ENCODE measurements at places on chromosomes 4 and X.

DNA sequence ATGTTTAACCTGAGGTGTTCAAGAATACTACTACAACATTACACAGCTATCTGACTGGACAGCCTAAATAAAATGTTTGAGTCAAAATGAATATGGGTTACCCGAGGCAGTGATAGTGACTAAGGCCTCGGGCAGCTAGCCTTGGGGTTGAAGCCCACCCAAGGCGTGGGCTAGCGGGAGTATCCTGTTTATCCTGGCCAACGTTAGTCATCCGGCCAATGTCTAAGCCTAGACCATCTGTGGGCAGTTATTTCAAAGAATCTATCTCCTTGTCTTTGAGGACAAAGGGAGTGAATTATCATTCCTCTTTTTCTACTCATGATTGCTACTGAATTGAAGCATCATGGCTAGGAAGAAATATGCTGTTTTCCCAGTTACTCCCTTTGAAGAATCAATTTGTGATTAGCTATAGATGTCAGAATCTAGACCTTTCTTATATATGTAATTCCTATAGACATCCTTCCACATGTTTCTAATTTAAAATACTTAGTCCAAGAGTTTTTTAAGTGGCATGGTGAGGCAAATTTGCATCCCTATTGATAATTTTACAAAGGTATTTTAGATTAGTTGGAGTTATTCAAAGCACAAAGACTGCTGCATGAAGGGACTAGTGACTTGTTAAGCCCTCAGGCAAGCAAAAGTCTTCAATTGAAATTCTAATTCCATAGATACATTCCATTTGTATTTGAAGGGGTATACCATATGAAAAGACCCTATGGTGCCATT, 6.0 kb upstream of the PDGFC start:
- DNase-seq: no peak

DNA sequence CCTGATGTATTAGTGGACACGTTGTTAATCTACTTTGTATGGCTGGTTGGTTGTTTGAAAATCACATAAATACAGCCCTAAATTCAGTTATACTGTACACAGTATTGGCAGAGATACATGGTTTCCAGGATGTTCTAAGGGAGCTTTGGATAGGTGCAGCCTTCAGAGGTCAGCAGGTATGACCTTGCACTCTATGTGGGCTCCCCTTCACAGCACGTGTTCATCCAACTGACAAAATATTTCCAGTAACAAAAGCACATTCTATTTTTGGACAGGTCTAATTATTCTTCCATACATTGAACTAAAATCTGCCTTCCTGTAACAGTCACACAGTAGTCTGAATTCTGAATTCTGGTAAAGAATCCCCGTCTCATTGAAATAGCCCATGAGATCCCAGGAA, 92.8 kb upstream of the RAPGEF2 start:
- no peak for DNase-seq

- no peak for DNase-seq
Observed at GRCh38 chr4:185730849-185731608, 81.0 kb downstream of the SORBS2 start.

GRCh38 chrX:30777575-30777974, 111.5 kb downstream of the TAB3 start:
- no peak for DNase-seq

DNA sequence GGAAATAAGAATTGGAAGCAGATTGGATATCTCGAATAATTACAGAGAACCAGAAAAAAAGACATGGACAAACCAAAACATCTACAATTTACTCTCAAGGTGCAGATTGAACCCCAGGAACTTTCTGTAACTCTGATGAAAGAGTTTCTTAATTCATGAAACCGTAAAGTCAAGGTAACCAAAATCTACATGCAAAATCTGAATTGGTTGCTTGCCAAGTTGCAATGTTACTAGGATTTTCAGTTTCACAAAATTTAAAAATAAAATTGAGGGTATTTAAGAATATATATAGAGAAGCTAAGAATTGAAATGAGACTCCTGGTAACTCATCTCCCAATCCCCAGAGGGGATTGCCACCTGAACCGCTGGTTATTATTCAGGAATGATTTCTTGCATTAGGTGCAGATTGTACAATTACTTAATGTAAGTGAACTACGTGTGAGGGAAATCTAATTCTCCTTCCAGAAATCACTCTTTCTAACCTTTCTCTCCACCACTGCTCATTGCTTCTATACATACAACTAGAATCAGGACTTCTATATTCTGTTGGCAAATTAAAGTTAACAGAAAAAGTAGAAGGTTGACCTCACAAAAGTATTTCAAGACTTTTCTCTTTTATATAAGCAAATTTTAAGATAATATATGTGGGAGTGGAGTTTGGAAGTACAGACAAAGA, 221.5 kb upstream of the NDST4 start:
- no peak for DNase-seq

GRCh38 chr4:36533944-36534343, 252.5 kb downstream of the DTHD1 start:
- no peak for DNase-seq

- no peak for DNase-seq
Observed at GRCh38 chr4:14772388-14772787, 229.9 kb upstream of the CPEB2 start.

DNA sequence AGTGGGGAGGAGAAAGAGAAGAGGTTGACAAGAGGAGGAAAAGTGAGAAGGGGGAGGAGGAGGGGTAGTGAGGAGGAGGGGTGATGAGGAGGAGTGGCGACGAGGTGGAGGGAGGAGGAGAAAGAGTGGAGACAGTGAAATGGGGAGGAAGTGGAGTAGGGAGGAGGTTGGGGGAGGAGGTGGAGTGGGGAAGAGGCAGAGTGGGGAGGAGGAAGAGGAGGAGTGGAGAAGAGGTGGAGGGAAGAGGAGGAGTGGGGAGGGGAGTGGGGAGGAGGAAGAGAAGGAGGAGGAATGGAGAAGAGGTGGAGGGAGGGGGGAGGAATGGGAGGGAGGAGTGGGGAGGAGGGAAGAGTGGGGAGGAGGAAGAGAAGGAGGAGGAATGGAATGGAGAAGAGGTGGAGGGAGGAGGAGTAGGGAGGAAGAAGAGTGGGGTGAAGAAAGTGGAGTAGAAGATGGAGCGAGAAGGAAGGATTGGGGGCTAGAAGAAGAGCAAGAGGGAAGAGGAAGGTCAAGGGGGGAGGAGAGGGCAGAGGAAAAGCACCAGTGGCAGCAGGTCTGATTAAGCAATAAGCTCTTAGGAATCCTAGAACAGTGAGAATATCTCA, 50.0 kb upstream of the MTNR1A start:
- no peak for DNase-seq

- peak; percentile 48 for DNase-seq
Observed at GRCh38 chr4:6198278-6198677, 2.1 kb downstream of the JAKMIP1 start.

- DNase-seq: no peak
Observed at GRCh38 chr4:79013756-79014155, 74.5 kb upstream of the PAQR3 start.

- no peak for DNase-seq
Observed at GRCh38 chr4:95510145-95510544, 38.6 kb downstream of the UNC5C start.

- DNase-seq: no peak
Observed at GRCh38 chrX:7264399-7264798, 116.4 kb upstream of the PUDP start.

- no peak for DNase-seq
Observed at GRCh38 chrX:9108054-9108453, 74.1 kb upstream of the FAM9B start.

- no peak for DNase-seq
Observed at GRCh38 chr4:13541720-13542576, 2.4 kb downstream of the NKX3-2 start.

GRCh38 chrX:136761421-136761820, 19.3 kb downstream of the ARHGEF6 start:
- no peak for DNase-seq

- no peak for DNase-seq
Observed at GRCh38 chrX:115029869-115030570, 12.6 kb upstream of the IL13RA2 start.

- DNase-seq: no peak
Observed at GRCh38 chr4:19924761-19925160, 326.9 kb upstream of the SLIT2 start.

All from suprapubic skin (tissue), 4 donors.